ENCODE measurements at places on chromosomes 13 and 19.

DNA sequence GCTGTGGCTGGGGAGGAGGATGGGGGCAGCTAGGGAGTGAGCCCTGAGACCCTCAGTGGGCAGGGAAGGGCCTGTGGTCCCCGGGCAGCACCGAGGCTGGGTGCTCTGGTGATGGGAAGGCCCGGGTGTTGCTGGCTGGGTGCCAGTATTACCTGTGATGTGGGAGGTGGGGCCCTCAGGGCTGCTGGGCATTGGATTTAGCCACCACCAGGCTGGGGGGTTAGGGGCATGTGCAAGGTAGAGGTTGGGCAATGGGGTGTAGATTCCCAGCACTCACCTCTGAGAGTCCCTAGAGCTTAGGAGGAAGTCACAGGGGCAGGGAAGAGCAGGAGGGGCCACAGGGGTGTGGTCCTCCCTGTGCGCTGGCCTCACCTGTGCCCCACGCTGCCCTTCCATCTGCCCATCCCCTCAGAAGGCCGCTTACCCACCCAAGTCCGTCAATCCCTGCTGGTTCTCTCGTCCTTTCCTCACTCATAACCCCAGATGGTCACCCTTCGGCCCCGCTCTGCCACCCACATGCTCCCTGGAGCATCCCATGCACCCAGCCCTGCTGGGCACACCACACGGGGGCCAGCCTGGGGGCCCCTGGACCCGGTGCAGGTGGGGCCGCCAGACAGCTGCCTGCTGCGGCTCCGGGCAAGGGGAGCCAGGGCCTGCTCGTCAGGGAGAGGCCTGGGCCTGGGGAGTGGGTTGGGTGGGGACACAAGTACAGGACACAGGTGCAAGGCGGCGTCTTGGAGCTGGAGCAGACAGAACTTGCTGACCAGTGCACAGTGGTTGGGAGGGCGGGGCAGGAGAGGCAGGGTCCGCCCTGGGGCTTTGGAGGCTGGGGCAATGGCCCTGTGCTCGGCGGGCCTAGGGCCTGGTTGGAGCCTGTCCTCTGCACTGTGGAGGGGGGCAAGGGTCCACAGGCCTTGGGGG lies 12.5 kb downstream of the EPN1 start:
- no peak for DNase-seq

DNA sequence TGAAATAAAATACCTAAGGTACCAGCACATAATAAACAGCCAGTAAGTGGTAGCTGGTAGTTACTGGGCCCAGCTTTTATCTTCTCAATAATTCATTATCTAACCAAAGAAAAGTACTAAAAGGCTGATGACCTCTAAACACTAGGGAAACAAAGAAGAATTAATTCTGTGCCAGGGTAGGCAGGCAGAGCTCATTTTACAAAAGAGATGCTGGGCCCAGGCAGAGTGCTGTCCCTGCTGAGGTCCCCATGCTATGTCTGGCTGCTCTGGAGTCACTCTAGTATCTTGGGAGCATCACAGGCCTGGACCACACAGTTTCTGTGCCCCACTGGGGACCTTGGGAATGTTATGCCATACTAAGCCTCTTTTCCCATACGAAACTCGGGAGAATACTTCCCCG lies 18.2 kb downstream of the ZNF507 start:
- no peak for DNase-seq

- no peak for DNase-seq
Observed at GRCh38 chr19:3506384-3507340, 551 bp downstream of the FZR1 start.

- DNase-seq: no peak
Observed at GRCh38 chr19:55443045-55443823, at the start of gene SHISA7. Gene SHISA7, minus strand, starts transcription at chr19:55443300. Its CDS starts 437 bp downstream, at chr19:55442863.

- DNase-seq: no peak
Observed at GRCh38 chr13:47832458-47832972, 168.6 kb downstream of the SUCLA2 start.

GRCh38 chr19:31979949-31980670 lies 365.3 kb upstream of the ZNF507 start:
- no peak for DNase-seq

DNA sequence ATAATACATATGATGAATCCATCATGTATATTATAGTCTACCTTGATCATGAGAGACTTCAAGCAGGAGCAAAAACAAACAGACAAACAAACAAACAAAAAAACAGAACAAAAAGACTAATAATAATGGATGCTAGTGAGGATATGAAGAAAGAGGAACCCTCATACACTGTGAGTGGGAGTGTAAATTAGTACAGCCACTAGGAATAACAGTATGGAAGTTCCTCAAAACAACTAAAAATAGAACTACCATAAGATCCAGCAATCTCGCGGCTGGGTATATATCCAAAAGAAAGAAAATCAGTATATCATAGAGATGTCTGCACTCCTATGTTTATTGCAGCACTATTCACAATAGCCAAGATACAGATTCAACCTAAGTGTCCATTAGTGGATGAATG lies 7.0 kb upstream of the DLEU7 start:
- no peak for DNase-seq

DNA sequence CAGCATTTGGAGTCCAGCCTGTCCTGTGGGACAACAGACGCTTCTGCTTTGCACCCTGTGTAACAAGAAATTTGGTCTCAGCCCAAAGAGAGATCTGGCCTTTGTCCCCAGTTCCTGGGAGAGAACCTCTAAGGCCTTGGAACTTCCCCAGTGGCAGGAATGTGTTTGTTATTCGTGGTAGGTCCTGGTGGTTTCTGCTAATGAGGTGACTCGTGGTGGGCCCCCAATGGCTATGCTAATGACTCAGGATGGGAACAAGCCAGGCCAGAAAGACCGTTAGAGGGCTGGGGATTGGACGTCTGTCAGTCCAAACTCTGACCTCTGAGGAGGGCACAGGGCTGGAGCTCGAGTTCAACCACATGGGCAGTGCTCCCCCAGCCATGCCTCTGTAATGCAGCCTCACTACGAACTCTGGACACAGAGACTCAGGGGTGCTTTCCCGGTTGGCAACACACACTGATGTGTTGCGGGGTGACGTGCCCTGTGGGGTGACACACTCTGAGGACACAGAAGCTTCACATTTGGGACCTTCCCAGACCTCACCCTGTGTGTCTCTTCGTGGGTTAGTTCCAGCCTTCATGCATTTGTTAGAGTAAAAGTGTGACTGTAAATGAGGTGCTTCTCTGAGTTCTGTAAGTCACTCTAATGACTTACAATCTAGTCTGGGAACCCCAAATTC lies 38.9 kb downstream of the TEX29 start:
- no peak for DNase-seq

GRCh38 chr13:114339857-114340534 lies 25.7 kb downstream of the CHAMP1 start:
- DNase-seq: peak; percentile 19

DNA sequence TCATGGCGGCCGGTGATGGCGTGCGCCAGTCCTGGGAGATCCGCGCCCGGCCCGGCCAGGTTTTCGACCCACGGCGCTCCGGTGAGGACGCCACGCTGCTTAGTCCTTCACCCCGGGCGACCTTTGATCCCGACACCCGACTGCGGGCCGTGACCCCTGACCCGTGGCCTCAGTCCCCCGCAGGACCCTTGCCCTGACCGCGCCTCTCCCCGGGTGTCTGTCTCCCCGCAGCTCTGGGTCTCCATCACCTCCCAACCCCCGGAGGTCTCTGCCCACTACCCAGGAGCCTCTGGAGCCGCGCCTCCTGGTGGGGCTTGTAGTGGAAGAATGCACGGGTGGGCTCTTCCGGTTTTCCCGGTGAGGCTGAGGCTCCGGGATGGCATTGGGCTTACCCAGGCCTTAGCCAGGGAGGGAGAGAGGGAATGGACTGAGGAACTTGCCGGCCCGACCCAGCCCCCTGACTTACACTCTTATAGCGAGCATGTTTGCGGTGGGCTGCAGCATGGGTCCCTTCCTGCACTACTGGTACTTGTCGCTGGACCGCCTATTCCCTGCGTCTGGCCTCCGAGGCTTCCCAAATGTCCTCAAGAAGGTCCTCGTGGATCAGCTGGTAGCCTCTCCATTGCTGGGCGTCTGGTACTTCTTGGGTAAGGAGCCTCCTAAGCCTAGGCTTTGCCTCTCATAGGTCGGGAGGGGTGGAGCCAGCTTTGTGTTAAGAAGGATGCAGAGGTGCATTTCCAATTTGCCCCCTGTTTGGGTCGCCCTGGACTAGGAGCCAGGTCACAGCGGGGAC lies 566 bp downstream of the MPV17L2 start:
- DNase-seq: no peak

DNA sequence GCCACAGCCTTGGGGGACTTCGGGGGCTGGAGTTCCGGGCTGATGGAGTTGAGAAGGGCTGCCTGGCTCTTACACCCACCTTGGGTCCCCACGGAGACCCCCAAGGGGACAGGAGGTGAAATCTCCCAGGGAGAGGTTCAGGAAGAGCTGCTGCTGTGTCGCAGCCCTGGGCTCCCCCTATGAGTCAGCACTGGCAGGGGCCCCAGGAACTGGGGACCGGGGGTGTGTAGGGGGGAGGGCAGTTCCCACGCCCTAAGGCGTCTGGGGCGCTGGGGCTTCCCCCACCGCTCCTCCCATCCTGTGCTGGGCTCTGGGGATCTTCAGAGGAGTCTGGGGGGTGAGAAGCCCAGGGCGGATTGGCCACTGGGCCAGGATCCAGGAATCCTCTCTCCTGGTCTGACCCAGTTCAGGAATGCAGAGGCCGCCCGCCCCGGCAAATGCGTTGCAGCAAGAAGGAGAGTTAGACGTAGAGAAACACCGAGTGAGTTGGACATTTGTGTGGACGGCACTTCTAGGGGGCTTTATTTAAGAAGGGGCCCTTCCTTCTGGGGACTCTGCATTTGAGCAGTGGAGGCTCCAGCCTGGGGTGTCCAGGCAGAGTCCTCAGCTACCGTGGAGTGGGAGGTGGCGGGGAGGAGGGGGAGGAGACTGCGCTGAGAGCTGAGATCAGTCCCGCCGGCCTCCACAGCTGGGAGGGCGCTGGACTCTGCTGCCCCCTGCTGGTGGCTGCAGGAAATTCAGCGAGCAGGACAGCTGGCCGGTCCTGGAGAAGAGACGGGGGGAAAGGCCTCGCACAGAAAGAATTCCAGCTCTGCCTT lies 15.0 kb upstream of the NANOS3 start:
- peak; percentile 82 for DNase-seq

- no peak for DNase-seq
Observed at GRCh38 chr19:18483119-18483890, 38.6 kb downstream of the ELL start.

- no peak for DNase-seq
Observed at GRCh38 chr19:8456064-8456463, 11.3 kb downstream of the HNRNPM start.

DNA sequence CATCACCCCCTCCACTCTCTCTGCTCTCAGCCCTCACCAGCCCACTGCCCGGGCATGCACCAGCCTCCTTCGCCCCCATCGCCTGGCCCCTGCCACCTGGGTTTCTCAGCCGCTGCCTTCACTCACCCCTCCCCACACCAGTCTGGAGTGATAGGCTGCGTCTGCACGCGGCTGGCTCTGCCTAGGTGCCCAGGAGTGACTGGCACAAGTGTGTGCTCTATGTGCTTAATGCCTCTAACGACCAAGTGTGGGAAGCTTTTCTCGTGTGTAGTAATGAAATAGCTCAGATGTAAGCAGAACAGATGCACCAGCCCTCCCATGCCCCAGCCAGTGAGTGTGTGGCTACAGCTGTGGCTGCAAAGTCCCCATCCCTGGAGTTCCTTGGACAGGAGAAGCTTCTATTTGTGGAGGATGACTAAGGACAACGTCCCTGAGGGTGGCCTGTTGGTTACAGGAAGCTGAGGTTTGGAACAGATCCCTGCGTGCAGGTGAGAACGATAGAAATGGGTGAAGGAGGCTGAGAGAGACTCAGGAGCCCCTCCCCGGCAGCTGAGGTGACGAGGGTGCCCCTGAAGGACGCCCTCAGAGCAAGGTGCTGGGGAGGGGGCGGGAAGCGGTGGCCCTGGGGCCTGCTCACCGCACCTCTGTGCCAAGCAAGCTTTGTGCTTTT lies 35.6 kb downstream of the ATP11A start:
- DNase-seq: no peak

DNA sequence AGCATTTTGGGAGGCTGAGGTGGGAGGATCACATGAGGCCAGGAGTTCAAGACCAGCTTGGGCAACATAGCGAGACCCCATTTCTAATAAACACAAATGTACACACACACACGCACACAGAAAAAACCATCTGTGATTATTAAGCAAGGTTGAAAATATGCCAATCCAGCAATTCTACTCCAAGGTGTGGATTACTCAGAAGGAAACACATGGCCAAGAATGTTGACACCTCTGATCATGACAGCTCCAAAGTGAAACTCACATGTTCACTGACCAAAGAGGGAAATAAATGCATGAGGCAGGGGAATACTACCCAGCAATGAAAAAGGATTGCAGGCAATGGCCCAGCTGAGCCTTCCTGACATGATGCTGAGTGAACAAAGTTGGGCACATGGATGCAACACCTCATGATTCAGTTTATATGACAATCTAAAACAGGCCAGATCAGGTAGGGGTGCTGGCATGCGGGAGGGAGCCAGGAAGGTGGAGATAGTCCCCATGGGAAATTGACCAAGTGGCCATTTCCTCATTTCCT lies 4.4 kb downstream of the DOCK6 start:
- DNase-seq: no peak

GRCh38 chr13:29999492-30000369 lies 149.3 kb upstream of the UBL3 start:
- no peak for DNase-seq

DNA sequence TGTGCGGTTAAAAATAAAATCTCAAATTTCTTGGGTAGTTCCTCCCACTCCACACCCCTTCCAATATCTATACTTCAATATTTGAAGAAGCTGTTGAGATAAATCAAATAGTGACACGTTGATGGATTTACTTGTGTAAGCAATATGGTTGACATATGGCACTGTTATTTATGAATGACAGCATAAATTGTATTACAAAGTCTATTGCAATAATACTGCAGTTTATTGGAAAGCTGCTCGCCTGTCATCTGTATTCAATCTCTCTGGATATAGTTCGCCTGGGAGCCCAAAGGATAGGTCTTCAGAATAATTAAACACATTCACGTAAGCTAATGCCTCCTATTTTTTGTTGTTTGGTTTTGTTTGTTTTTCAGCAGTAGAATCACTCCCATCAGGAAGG lies 5.0 kb upstream of the ZIC5 start:
- no peak for DNase-seq

- DNase-seq: no peak
Observed at GRCh38 chr19:41776700-41777099, 19.7 kb upstream of the CEACAM3 start.

- DNase-seq: no peak
Observed at GRCh38 chr13:40776232-40776631, 5.2 kb upstream of the MRPS31 start.

DNA sequence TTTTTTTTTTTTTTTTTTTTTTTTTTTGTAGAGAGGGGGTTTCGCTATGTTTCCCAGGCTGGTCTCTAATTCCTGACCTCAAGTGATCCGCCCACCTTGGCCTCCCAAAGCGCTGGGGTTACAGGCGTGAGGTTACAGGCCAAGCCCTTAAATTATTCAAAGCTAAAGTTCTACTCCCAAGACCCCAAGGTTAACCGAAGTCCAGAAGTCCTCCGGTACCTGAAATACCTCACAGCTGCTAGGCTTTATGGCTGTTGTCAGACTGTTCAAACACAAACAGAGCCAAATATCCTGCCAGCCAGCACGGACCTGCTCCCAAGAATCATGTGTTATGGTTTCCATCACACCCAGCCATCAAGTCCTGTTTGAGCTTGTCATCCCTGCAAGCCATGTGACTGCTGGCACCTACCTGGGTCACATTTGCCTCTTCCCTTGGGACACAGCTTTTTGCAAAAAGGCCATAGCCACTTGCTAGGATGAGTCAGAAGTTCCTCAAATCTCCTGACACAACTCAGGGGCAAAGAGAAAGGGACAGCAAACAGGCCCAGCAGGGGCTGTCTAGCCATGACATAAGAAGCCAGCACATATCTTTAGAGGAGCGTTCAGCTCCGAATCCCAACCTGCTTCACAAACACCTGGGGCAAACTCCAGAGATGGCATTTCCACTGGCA lies 129.9 kb downstream of the FOXO1 start:
- DNase-seq: no peak

Measured in activated CD4-positive, alpha-beta T cell treated with anti-CD3 and anti-CD28 coated beads for 1 hour (primary cell).